ENCODE measurements at places on chromosomes 12 and 14. TPM values are rescaled to one million over a fixed set of nuclear protein-coding genes. Genes with fewer than 3 reads are reported as not detected.

- DNase-seq: no peak
Observed at GRCh38 chr12:67989184-67989920, at the start of gene IFNG-AS1. Gene IFNG-AS1 (plus strand): TSS chr12:67989447.

Gene ACVR1B
- 8.3 TPM for total RNA-seq

DNA sequence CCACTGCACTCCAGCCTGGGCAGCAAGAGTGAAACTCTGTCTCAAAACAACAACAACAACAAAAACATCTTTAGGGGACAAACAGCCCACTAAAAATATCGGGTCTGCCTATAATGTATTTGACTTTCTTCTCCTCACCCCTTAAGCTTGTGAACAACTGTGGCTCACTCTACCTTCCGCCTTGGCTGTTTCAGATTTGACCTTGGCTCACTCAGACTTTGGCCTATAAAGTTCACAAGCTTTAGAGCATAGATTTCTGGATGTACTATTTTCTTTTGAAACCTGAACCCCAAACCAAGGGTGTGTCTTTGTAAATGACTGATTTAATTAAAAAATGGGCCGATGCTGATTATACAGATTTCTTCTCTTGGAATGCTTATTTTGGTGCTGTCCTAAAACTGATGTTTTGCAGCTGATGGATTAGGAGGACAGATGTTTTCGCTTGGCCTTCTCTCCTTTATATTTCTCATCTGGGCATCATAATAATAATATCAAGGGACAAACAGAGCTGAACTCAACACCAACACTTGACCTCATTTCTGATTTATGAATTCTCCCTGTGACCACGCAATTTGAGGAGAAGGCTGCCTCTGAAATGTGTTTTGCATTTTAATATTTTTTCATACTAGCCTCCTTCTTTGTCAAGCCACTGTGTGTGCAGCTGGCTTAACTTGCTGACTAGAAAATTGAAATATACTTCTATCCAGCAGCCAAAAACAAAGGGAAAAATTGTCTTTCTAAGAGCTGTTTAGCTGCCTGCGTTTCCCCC lies 40.2 kb upstream of the RASSF3 start:
- no peak for DNase-seq

- DNase-seq: peak; percentile 16
Observed at GRCh38 chr12:509500-509899, 49.8 kb downstream of the B4GALNT3 start.

Gene OAS2
- total RNA-seq: 4.5 TPM

DNA sequence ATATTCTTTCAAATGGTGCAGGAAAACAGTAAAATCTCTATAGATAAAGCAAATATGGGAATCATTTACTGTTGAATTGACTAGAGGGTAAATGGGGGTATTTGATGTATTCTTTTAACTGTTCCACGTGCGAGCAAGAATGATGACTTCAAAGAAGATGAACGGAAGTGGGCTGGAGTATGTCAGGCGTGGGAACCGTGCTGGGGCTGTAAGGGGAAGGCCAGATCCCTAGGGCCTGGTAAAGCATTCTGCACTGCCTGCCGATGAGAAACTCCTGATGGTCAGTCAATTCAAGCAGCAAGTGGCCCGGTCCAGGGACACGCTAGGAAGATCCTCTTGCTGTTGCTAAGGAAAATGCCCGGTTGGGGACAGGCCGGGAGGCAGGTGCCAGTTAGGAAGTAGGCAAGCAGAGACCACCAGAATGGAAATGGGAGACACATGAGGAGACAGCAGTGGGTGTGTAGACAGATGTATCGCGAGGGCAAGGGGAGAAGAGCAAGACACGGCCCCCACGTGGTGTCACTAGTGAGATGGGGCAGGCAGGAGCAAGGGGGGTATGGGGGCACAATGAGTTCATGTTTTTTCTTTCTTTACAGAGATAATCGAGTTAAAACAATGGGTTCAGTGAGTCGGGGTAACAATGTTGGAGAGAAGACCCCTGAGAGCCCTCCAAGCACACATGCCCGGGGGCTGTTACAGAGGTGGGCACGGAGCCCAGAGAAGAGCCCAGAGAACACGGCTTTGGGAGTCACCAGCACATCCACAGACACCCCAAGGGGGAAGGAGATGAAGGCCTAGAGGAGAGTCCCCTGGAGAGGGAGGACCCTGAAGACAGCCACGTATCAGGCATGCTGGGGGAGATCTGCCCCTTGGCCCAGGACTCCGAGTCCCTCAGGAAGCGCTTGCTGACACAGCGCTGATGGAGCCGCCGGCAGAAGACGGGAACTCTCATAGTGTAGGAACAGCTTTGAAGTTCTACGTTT lies 37.2 kb downstream of the FBXO21 start:
- no peak for DNase-seq

DNA sequence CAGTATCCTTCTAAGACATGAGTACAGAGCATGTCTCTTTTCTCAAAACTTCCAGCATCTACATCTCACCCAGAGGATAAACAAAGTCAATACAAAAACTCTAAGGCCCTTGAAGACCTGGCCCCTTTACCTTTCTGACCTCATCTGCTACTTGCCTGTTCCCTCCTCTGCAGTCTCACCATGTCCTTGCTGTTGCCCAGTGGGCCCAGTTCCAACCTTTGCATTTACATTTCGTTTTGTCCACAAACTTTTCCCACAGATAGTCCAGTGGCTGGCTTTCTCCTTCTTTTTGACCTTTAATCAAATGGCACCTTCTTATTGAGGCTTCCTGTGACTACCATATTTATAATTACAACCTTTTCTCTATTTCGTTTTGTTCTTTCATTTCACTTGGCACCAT lies 1.6 kb downstream of the IRAK4 start:
- no peak for DNase-seq
